Lung microvascular endothelial cell (primary cell): ENCODE measurements at places on chromosomes 11 and 22.

- DNase-seq, result no peak
Observed at GRCh38 chr11:78828676-78829075, 254.0 kb upstream of the NARS2 start.

- peak; percentile 74 for DNase-seq
Observed at GRCh38 chr11:8652140-8652539, 30.3 kb downstream of the TRIM66 start.

DNA sequence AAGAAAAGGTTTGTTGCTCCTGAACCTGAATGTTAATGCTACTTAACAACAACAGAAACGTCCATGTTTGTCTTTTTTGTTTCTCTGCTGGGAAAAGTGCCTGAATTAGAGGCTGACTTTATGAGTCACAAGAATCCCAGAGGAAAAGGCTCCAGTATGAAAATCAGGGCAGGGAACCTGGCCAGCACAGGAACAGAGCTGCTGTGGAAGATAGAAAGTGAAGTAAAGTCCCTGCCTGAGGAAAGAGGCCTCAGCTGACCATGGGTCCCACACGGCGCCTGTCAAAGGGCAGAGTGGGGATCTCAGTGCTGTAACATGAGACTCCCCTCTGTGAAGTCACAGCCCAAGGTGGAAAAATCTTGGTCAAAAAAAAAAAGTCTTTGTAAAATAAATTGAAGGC, 632.3 kb upstream of the CCDC90B start:
- no peak for DNase-seq

DNA sequence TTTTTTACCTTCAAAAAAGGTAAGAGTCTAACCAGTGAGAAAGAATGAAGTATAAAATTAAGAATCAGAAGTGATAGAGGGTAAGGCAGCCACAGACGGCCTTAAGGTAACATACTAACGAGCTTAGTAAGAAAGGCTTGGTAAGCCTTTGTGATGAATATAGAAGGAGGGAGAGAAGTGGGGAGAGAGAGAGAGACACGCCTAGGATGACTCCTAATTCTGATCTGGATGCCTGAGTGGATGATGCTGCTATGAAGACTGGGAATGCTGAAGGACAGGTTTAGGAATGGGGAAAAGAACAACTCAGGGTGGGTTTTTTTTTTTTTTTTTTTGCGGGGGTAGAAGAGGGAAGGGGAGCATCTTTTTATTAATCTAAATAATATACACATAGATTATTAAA, 4.8 kb downstream of the FBXO3 start:
- no peak for DNase-seq
